Fibroblast of gingiva (primary cell): ENCODE measurements at places on chromosomes 7 and 10.

- DNase-seq: no peak
These were observed 99.0 kb downstream of the KIAA1217 start for GRCh38 chr10:24307696-24308485.

GRCh38 chr7:148987751-148988512 lies 40.4 kb downstream of the PDIA4 start:
- no peak for DNase-seq

DNA sequence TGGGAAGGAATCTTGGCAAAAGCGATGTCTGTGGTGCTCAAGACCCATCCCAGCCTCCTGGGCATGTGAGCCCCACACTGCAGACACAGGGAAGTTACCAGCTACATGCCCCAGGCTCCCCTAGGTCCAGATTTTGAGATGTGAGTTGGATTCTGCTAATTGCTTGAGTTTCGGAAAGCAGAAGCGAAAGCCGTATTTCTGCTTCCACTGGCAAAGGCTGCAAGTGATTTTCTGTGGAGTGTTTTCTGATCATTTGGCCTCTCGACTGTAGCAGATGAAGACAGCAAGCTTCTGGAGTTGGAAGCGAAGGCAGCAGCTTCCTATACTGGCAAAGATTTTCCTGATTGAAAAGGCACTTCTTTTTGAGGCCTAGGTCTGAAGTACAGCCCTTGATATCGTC lies 29.6 kb downstream of the ANKRD16 start:
- DNase-seq: no peak

GRCh38 chr7:155518633-155519032 lies 27.7 kb downstream of the CNPY1 start:
- DNase-seq: no peak

DNA sequence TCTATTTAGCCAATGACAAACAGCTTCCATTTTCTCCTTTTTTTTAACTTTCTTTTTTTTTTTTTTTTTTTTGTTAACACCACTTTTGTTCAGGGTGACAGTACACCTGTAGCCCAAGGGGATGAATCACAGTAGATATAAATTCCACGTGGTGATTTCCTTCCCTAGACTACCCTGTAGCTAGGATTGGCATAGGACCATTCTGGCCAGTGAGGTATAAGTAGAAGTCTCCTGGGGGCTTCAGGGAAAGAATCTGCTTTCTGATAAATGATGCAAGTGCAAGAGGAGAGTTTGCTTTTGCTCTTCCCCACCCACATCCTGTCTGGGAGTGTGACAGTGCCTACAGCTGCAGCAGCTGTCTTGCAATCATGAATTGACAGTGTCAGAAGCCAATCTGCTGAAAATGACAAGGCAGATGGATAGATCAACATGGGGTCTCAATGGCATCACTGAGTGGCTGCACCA lies 63.2 kb upstream of the TOMM7 start:
- DNase-seq: no peak

- peak; percentile 25 for DNase-seq
These were observed 134.3 kb downstream of the GRK5 start for GRCh38 chr10:119341459-119342301.

GRCh38 chr10:86653379-86653778 lies 968 bp upstream of the OPN4 start:
- DNase-seq: no peak

DNA sequence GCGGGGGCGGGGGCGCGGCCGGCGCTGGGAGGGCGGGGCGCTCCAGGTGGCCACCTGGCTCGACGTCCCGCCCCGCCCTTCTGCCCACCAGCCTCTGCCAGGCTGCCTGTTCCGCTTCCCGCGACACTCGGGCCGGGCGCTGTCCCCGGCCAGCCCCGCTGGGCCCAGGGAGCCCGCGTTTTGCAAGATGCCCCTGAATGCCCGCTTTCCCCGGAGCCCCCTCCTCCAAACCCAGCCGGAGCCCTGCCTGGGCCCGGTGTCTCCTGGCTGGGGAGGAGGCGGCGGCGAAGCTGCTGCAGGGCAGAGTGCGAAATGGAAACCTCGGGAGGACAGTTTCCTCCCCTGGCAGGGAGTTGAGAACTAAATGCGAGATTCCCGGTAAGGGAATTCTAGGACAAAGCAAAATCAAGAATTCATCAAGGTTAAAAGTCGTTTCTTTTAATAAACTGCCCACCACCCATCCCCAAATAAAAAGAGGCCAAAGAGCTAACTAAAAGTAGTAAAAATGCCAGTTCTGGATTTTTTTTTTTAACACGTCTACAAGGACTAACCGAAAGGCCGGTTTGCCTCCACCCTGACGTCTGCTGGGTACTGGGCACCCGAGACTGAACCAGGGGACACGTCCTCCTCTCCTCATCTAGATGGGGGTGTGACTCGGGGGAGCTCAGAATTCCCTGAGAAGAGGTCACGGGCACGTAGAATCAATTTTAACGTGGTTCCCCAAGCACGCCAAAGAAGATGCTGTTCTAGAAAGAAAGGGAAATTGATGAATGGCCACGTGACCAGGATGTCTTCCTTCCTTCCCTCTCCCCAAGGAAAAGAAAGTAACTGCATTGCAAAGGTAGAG lies 200.4 kb upstream of the NFE2L3 start:
- no peak for DNase-seq

- no peak for DNase-seq
These were observed 1645.1 kb downstream of the REEP3 start for GRCh38 chr10:65166272-65166671.

DNA sequence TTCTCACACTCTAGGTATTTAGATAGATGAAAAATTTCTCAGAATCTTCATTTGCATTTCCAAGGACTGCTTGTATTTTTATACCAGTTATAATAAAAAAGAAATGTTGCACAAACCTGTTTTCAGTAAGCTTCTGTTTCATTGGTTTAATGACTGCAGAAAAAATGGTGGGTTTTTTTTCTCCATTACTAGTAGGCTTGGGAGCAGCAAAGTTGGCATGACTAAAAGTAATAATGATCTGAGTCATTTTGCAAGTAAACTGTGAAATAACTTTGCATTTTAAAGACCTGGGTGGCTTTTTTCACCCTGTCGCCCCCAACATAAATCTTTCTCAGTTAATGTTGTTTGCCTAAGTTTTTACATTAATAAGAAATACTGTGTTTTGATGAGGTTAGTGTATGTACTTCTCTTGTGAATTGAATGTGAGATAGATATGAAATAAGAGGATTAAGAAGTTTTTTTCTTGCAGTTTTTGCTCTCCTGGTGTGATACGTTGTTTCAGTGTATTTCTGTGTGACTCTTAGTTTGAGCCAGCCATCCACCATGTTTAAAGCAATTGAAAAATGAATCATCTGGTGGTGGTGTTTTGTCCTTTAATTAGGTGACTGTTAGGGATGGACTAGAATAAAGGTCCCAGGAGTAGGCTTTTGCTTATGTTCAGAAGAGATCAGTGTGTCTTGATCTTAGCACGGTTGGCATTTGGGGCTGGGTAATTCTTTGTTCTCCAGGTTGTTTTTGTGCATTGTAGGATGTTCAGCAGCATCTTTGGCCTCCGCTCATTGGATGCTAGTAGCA lies 1.8 kb downstream of the GNAI1 start:
- DNase-seq: peak; percentile 30

DNA sequence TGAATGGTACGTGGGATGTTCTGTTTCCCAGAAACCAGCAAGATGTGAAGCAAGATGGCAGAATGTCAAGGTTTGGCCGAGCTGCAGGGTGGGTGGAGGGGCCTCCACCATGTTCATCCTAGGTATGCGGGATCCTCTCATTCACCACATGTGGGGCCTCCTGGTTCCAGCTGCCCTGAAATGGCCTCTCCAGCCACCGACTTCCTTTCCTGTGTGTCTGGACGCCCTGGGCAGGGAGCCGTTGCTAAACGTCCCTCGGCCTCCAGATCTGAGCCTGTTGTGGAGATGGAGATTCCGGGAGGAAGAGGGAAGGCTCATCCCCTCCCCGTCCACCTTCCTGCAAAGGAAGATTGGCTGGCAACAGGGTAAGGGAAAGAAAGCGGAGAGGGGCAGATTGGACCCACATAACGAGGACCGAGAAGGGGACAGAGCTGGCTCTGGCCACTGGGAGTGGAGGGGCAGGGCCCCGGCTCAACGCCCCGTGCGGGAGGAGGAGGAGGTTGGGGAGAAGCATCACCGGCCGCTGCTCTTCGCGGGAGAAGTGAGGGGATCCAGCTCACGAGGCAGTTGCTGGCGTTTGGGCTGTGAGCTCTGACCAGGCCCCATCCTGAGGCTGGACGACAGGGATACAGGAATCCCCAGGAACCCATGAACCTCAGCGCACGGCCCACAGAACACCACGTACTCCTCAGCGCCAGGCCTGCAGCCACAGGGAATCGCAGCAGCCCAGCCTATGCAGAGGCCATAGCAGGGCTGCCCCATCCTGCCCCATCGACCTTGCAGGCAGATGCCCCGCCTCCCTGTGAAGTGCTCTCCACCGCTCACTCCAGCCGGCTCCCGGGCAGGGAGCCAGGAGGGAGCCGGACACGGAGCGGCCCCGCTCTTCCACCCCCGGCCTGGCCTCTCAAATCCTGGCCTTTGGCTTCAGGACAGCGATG lies 98.3 kb downstream of the FOXL3 start:
- no peak for DNase-seq

- no peak for DNase-seq
These were observed 7.3 kb upstream of the SNX13 start for GRCh38 chr7:17947620-17948019.

DNA sequence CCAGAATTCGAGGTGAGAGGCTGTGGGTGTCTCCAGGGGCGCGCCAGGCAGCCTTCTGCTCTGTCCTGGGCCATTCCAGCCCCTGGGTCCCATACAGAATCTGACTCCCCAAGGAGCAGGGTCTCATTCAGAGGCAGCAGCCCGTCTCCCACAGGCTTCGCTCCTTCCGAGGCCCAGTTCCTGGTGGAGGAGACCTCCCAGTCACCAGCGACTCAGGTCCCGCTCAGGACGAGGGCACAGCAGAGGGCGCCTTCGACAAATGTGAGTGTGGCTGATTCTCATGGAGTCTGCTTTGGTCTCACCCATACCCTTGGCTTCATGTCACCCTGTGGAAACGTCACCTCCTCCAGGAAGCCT lies 81.8 kb upstream of the GPR26 start:
- no peak for DNase-seq

DNA sequence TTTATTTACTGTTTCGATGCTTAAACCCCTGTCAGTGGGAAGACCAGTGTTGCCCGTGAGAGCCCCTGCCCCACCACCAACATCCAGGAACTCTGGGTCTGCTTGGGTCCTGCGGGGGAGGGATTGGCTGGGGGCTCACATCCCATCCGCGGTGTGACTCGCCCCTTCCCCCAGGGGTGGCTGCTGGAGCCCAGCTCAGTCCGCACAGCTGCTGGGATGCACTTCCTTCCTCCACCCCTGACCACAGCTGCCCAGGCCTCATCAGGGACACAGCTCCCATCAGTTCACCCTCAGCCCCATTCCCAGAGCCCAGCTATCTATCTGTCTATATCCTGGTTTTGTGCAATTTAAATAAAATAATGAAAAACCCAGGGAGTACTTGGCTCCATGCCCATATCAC lies 54.5 kb downstream of the JAKMIP3 start:
- DNase-seq: no peak

- no peak for DNase-seq
These were observed 181.0 kb downstream of the PRPF18 start for GRCh38 chr10:13767676-13768178.

GRCh38 chr7:82677493-82677892 lies 233.9 kb upstream of the CACNA2D1 start:
- no peak for DNase-seq

DNA sequence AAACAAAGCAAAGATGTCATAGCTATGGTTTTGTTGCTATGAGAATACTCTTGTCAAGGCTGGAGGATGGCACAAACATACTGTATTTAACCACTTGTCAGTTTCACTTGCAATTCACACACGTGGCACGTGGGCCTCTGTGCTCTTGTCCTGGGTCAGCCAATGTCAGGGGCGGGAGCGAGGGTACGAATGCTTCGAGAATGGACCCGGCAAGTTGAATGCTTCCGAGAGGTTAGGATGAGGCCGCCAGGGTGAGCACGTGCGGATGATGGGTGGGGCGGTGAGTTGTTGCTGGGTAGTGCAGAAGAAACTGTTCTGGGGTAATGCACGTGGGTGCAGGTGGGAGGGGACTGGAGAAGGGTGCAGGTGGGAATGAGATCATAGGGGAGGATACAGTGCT lies 10.4 kb upstream of the OCM2 start:
- DNase-seq: no peak

DNA sequence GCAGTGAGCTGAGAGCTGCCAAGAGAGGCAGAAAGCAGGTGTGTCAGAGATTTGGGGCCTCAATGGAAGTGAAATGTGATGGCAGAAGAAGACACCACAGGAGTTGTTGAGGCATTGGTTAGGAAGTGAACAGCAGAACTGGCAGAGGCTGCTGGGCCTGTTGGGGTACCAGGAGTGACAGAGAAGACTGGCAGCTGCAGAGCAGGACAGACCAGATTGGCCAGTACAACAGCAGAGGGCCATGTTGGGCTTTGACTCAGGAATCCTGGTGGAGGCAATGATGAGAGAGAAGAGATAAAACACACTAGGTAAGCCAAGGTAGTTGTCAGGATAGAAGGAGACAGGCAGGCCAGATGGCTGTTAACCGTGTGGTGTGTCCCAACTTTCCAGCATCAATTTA lies 19.9 kb upstream of the HERPUD2 start:
- no peak for DNase-seq
